ENCODE measurements at places on chromosomes 1 and 21.
A peak's percentile ranks its signal among the peaks of the same experiment; 100 is the strongest.

DNA sequence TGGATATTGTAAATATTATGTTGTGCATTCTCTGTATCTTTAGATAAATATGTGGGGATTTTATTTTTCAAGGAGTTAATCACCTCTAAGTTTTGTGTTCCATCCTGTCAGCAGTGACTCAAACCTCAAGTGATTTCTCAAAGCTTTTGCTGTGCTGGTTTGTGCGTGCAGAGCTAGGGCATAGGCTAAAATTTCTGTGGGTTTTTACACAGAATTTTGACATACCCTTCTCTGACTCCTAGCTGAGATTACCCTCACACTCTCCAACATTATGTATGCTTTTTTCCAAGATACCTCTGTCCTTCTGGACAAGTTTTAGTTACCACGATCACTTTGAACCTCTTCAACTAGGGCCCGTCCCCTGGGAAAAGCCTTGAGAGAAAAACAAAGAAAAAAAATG lies 384.9 kb downstream of the NCAM2 start:
- no peak for DNase-seq

GRCh38 chr1:231121533-231121932 lies 40.3 kb upstream of the TRIM67 start:
- no peak for DNase-seq

- DNase-seq = no peak
Measured at GRCh38 chr1:244645890-244646289, 7.0 kb upstream of the DESI2 start.

GRCh38 chr21:35024513-35024912 lies 24.6 kb downstream of the RUNX1 start:
- no peak for DNase-seq

GRCh38 chr21:26169611-26170470 lies 729 bp downstream of the APP start:
- peak; percentile 45 for DNase-seq

DNA sequence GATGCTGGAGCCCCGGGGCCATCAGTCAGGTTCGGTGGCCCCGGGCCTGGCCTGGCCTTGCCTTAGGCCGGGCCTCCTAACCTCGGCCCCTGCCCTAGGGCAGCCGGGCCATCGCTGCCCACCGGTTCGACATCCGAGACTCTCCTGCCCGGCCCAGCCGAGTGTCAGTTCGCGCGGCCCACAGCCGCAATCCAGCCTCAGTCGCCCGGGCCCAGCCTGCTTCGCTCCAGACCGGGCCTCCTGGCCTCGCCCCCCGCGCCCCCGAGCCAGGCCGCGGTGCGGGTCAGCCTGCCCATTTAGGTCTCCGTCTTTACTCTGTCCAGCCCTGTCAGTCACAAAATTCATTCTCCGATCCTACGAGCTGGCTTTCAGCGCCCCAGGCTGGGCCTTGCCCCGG lies 777 bp downstream of the LRRC41 start:
- DNase-seq = no peak

DNA sequence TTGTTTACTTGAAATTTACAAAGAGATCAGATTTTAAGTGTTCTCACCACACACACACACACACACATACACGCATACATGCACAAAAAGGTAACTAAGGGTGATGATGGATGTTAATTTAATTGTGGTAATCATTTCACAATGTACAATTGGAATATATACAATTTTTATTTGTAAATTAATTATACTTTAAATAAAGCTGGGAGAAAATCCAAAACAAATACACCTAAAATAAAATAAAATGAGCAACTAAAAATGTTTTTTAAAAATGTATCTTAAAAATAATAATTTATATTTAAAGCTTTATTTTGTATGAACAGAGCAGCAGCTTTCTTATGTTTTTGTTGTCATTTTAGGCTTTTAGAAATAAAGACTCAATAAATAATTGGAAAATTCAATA lies 8.2 kb upstream of the INSL5 start:
- DNase-seq = no peak

DNA sequence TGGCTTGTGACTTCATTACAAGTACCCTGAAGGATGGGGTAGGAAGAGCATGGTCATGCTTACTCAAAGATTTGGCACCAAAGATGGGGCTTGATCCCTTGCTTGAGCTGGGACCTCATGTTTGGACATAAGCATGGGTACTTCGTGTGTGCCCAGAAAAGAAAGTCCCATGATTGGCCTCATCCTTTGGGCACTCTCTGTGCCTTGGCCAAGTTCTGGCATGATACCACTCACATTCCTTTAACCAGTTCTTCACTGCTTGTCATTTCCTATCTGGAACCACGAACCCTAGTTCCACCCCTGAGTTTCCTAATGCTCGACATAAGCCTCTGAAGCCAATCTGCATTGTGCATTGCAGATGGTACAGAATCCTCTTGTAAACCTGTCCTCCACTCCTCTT lies 107.0 kb downstream of the NAV1 start:
- DNase-seq = no peak

- DNase-seq = peak; percentile 20
Measured at GRCh38 chr1:37423810-37424209, 50.6 kb upstream of the ZC3H12A start.

DNA sequence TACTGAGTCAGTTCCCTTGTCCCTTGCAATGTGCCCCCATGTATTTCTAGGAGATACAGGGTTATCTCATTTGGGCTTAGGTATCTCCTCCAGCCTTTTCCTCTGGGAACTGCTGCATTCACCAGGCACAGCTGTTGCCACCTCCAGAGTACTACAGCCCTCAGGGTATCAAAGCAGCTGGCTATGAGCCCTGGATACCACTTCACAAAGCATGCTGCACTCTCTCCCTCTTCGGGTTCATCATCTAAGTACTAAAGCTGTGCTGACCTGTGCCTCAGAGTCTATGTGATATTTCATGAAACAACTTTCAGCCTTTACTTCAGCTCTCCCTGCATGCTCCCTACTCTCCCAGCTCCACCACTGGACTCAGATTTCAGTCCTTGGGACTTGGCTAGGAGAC lies 62.3 kb downstream of the CCDC185 start:
- no peak for DNase-seq

DNA sequence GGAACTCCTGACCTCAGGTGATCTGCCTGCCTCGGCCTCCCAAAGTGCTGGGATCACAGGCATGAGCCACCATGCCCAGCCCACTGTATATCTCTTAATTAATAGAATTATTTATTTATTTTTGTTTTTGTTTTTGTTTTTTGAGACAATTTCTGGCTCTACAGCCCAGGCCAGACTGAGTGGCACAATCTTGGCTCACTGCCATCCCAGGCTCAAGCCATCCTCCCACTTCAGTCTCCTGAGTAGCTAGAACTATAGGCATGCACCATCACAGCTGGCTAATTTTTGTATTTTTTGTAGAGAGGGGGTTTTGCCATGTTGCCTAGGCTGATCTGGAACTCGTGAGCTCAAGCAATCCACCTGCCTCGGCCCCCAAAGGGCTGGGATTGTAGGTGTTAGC lies 15.7 kb upstream of the WDTC1 start:
- no peak for DNase-seq

DNA sequence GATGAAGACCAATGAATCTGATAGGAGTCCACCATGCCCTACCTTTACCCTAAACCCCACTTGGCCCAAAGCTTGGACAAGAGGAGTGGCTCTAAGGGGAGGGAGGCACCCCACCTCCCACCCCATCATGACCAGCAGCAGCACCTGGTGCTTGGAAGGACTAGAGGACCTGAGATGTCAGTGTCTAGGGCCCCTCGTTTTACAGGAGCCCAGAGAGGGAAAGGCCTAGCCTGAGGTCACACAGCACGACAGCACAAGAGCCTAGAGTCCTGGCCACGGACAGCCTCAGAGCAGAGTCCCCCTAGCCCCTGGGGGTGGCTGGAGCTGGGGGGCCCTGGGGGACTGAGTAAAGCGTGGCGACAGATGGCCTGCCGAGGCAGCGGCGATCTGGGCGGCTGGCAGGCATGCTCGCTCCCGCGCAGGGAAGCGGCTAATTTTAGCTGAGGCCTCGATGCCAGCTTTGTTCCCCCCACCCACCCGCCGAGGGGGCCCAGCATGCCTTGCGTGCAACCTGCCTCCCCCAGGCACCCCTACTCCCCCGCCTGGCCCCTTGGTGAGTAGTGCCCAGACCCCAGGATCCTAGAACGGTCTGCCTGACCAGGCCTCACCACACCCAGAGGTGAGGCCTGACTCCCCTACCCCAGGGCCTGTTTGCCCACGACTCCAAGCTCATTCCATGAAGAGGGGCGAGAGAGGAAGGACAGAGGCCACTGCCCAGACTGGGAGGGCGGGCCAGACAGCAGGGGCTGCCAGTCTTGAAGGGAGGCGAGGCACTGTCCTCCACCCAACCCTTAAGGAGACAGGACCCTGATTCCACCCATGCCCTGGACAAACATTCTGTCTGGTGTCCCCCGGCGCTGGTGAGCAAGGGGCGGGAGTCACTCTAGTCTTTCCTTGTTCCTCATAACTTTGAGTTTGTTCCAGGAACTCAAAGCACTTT lies 39.0 kb downstream of the AHDC1 start:
- DNase-seq = no peak

DNA sequence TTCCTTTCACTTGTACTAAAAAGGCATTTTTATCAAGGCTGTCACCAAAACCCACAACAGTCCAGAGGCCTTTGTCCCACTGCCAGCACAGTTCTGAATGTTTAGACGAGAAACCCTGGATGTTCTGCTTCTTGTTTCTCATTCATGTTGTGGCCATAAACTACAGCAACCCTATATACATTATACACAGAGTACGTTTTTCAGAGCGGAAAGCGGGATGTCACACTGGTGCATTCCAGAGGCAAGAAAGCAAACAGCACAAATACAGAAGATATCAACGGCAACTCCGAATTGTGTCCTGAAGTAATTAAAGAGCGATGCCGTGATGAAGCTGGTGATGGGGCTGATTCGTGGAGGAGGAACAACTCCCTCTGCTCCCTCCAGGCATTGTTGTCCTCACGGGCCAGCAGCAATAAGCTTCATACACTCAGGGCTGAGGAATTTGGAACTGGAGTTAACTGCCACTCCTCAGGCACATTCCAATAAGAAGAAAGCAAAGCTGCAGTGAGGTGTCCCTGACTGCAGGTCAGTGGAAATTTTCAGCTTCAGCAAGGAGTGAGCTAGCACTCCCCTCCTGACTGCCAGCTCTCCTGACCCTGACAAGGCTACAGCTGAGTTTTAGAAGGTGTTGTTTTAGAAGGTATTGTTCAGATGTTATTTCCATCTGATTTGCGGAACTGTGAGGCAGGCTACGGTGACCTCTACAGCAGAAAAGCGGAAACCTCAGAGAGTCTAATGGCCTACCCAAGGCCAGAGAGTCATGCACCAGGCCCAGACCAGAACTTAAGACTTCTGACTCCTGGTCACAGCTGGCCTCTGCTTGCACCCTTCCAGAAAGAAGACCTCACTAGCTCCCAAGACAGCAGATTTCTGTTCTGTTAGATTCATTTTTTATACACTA lies 149.0 kb downstream of the TGFBR3 start:
- no peak for DNase-seq

DNA sequence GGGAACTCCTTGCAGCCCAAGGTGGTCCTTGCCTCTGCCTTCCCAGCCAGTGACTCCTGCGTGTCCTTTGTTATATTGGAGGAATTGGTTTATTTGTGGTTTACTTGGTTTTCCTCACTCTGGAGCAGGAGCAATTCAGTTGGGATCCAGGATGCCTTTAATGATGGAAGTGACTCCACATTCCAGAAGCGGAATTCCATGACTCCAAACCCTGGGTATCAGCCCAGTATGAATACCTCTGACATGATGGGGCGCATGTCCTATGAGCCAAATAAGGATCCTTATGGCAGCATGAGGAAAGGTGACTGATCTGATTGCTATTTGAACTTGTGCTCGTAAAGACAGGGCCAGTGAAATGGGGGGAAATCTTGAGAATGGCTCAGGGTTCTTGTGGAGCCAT lies 15.1 kb upstream of the PIGV start:
- no peak for DNase-seq

DNA sequence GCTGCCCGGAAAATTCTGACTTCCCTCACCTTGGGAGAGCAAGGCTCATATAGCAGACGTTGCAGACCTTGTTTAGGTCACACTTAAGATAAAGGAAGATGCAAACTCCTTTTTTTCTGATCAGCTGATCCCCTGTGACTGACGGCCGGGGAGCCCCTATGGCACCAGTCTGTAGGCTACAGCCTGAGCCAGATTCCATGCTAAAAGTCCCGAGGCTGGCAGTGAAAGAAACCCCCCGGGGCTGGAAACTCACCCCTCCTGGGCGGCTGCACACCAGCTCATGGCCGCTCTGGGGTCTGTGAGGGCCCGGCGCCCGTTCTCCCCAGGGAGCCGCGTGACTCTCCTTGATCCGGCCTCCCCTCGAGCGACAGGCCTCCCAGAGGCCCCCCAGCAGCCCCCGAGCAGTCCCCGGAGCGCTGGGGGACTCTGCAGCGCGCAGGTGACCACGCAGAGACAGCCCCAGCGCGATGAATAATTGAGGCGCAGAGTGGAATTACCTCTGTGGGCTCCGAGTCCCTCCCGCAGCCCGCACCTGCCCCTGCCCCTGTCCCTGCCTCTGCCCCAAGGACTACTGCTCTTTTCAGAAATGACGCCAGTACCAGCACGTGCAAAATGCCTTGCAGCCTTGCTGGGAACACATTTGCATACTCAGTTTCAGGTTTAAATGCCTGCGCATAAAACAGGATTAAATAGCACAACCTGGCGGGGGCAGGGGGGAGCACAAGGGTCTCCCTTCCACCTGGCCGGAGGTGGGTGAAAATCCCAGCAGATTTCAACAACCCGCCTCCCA lies 62.6 kb upstream of the CLDN14 start:
- peak; percentile 46 for DNase-seq

DNA sequence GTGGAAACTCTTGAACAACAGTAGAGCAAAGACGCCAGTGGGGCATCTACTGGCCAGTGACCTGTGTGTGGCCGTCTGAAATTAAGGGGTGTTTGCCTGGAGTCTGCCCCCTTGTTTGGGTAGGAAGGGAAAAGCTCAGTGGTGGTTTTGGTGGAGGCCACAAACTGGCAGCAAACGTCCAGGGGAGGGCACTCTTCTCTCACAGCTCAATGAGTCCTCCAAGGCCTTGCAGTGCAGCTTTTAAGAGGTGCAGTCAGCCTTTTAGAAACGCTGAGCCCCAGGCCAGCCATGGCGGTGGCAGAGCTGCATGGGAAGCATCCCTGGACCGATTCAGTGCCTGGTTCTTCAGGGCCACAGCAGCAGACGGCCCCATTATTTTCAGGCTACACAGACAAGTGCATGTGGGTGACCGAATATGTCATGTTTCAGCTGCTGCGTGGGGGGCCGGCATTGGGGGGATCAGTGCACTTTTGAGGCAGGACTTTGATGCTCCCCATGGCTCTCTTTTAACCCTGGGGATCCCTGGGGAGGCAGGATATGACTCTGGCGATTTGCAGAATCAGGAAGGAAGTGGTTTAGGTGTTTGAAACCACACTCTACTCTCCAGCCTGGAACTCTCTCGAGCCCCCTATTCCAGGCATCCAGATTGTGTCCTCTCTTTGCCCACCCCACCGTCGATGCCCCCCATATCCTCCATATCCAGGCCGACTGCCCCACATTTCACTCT lies 414.0 kb downstream of the PRDM2 start:
- peak; percentile 61 for DNase-seq

- DNase-seq = no peak
Measured at GRCh38 chr1:2933431-2934155, 87.7 kb upstream of the ACTRT2 start.

DNA sequence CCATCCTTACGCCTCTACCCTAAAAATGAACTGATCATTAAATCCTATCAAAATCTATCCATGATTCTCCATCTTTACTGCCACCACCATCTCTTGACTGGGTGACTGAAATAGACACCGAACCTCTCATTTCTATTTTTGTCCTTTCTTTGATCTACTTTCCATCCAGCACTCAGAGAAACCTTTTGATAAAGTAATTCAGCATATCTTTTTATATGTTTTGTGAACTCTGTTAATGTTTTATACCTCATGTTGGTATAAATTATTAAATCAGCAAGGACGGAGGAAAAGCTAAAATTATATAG lies 13.0 kb downstream of the PCNX2 start:
- no peak for DNase-seq

All from NAMALWA (cell line).